GM04503 (cell line): ENCODE measurements at places on chromosomes 2 and 18.

GRCh38 chr2:160478660-160479059 lies 14.9 kb downstream of the RBMS1 start:
- DNase-seq: no peak

- DNase-seq: no peak
These were observed 286.8 kb downstream of the CLIP4 start for GRCh38 chr2:29401994-29402393.

GRCh38 chr18:37270038-37270665 lies 295.4 kb downstream of the CELF4 start:
- no peak for DNase-seq

GRCh38 chr18:48139431-48140347 lies 209.2 kb upstream of the SMAD2 start:
- DNase-seq: no peak

- DNase-seq: no peak
These were observed 82.4 kb upstream of the TFCP2L1 start for GRCh38 chr2:121367246-121367900.

DNA sequence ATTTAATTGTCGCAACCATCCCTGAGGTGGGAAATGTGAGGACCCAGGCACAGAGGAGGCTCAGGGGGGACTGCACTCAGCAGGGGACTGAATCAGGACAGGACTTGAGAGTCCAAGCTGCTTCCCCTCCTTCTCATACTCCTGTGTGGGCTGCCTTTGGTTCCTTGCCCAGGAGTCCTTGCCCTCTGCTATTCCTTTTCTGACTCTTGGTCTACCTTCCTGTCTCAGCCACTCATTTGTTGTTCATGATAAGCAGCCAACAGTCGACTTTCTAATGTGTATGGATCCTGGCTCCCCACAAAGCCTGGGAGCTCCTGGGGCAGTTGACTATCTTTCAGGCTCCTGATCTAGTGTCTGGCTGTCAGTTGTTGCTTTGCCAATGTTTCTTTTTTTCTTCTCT lies 28.3 kb downstream of the GATA6 start:
- no peak for DNase-seq

GRCh38 chr2:3683748-3684454 lies 19.5 kb upstream of the DCDC2C start:
- DNase-seq: no peak

DNA sequence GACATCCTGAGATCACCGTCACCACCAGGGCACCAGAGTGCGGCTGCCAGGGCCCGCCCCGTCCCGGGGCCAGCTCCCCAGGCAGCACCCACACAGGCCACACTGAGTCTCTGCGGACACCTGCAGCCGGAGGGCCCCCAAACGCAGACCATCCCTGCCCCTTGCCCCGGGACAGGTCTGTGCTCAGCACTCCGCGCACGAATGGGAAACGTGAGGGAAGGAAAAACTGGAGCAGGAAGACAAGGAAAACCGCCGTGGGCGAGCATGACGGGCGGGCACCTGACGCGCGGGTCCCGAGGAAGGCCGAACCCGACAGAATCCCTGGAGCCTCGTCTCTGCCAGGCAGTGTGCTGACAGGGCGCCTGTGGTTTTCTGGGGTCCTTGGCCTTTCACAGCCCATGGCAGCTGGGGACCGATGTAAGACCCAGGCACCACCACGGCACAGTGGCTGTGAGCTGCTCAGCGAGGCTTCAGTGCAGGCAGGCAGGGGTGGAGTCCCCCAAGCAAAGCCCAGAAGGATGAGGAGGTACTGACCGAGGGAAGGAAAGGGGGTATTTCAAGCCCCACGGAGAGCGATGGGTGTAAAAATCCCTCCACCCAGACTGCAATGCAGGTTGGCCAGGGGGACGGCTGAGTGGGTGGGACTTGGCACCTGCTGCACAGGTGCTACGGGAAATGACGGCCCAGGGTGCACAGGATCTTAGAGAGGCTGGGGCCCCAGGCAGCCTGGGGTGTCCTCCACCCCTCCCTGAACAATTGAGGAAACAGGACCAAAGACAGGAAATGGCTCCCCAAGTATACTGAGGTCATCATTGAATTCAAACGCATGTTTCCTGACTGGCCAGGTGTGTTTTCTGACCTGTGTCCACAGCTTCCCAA lies 59.0 kb downstream of the PXDN start:
- no peak for DNase-seq

GRCh38 chr2:23550553-23550952 lies 165.6 kb downstream of the KLHL29 start:
- DNase-seq: no peak

GRCh38 chr18:75369026-75369721 lies 58.3 kb downstream of the SMIM21 start:
- DNase-seq: no peak

DNA sequence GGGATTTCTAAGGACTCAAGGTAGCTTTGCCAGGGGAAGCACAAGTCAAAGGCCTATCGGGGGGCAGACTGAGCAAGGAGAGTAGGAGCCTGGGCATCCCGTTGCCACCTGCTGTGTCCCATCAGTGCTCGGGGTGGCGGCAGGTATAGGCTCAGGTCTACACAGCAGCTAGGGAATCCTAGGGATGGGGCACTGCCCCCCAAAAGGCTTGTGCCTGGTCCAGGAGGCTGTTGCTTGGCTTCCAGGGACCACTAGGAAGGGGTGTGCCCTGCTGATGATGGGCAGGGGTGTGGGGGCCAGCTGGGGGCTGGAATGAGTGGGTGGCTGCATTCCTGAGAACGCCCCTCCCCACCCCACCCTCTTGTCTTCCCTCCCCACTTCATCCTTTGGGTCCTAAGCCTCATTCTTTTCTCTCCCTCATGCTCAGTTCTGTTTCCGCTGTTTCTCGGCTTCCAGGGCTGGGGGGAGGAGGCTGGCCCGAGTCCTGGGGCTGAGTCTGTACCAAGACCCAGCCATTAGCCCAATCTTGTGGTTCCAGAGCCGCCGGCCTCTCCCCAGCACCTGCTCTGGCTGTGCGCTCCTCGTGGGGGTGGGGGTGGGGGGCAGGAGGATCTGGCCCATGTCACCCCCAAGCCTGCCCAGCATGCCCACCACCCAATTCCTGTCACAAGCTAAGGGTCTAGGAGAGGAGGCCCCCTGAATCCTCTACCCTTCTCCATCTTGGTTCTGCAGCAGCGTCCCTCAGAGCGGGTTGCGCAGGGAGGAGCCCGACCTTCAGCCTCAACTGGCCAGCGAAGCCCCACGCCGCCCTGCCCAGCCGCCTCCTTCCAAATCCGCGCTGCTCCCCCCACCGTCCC lies 12.8 kb downstream of the SPEG start:
- DNase-seq: no peak

GRCh38 chr2:19461504-19462255 lies 103.3 kb upstream of the OSR1 start:
- no peak for DNase-seq

- DNase-seq: no peak
These were observed 207.6 kb downstream of the L3MBTL4 start for GRCh38 chr18:6207116-6207515.

DNA sequence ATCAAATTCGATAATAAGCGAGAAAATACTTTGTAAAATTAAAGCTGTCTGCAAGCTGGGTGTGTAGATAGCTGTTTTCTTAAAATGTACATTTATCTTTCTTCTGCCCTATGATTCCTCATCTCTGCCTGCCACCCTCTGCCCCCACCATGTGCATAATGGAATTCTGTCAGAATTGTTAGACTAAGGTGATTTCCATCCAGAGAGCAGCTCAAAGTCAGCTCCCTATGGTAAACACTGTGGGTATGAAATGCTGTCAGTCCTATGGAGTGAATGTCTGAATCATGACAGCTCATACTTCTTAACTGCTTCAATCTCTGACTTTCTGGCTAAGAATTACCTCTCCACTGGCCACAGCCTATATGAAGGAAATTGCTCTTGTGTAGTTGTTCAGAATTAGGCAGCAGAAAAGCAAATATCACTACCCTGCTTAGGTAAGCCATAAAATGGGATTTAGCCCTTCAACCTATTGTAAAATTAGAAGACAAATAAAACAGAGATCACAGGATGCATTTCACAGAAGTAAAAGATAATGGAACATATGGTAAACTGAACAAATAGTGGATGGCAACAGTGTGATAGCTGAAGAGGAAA lies 137.7 kb downstream of the CD8B2 start:
- no peak for DNase-seq

DNA sequence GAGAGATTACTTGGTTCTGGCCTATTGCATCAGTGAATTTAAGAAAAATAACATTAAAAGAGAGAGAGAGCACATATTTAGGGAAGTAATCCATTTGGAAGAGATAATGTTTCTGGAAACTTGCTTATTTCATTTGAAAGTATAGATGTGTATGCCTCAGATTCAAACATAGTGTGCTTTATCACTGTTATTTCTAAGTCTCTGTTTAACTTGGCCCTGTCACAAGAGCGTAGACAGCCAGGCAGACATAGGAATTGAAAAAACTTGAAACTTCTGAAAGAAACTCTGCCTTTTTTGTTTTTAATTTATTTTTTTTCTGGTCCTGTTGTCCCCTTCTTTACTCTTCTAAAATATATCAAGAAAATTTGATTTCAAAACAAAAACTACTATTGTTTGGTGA lies 849.1 kb downstream of the CNTNAP5 start:
- no peak for DNase-seq

GRCh38 chr2:61135510-61135909 lies 26.5 kb upstream of the C2orf74 start:
- no peak for DNase-seq

GRCh38 chr2:164757934-164758695 lies 83.5 kb downstream of the COBLL1 start:
- DNase-seq: peak; percentile 19

DNA sequence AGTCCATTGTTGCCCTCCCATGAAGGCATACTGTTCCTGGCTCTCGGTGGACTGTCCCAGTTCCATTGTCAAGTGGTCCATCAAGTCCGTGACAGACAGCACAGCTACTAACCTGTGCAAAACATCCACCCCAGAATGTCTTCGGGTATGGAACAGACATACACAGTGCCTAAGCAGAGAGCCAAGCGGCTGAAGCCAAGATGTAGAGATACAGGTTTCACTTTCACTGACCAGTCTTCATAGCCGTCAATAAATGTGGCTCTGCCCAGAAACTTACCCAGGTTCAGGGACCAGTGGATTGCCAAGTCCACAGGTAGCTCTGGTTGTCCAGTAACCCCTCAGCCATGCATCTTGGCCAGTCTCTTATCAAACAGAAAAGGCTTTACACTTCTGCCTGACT lies 10.7 kb upstream of the PAPOLG start:
- no peak for DNase-seq

DNA sequence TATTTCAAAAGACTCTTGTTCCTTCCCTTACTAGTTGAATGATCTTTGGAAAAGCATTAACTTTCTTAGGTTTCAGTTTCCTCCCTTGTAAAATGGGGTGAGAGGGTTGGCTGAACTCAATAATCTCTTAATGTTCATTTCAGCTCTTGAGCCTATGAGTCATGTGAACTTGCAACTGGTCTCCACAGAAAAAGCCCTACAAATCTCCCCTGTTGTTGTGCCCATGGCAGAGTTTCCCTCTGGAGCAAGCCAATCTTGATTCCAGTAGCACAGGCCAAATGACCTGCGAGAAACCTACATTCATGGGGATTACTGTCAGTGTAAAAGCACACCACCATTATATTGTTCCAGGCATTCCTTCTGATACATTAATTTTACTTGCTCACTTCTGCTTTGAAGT lies 388.9 kb downstream of the ALK start:
- DNase-seq: no peak

- no peak for DNase-seq
These were observed 87.0 kb upstream of the ID2 start for GRCh38 chr2:8594731-8595427.

GRCh38 chr2:143948710-143949109 lies 571.2 kb downstream of the ZEB2 start:
- no peak for DNase-seq

- DNase-seq: peak; percentile 36
These were observed 57.2 kb downstream of the CYB5A start for GRCh38 chr18:74234326-74235171.

DNA sequence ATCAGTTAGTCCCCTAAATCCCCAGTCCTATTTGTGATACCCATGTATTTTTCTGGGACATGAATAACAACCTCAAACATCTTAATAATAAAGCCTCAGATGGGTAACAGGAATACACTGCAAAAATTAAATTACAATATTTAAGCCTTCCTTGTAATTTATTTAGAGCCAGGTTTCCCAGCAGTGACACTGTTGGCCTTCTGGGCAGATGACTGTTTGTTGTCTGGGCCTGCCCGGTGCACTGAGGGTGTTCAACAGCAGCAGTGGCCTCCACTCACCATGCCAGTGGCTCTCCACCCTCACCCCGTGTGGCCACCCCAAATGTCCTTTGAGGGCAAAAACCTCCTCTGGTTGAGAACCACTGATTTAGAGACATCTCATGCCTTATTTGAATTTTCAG lies 270.2 kb upstream of the SIX3 start:
- no peak for DNase-seq

DNA sequence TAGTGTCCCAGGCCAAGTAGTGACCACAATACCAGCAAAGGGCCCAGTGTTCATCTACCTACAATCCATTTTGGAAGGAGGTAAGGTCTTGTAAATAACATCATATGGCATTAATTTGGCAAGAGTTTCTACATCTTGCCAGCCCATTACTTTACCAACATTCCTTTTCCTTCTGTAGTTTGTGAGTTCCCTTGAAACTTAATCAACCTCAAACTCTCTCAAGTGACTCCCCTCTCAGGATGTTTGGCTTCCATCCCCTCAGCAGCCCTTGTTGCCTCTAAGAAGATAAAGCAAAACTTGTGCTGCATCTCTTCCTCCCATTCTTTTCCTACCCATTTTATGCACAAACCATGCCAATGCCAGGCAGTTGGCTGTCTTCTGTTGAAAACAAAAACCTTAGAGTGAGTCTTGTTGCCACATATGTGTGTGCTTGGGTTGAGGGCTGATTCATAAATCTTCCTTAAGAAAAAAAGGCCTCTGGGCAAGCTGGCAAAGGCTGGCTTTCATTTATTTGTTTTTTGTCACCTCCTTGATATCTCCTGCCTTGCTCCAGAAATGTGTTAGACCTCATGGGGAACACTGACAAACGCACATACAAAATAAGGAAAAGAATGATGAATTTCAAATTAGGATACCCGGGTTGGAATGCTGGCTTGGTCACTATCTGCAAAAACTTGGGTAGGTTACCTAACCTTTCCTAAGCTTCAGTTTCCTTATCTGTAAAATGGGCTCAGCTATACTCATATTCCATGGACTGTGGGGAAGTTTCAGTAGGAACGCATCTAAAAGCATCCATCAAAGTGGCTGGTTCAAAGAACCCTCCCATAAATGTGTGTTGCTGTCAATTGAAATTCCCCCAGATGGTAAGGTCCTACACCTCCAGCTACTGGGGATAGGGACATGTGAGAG lies 29.4 kb upstream of the ST3GAL5 start:
- DNase-seq: no peak

GRCh38 chr2:126770466-126770865 lies 114.5 kb downstream of the GYPC start:
- DNase-seq: no peak

DNA sequence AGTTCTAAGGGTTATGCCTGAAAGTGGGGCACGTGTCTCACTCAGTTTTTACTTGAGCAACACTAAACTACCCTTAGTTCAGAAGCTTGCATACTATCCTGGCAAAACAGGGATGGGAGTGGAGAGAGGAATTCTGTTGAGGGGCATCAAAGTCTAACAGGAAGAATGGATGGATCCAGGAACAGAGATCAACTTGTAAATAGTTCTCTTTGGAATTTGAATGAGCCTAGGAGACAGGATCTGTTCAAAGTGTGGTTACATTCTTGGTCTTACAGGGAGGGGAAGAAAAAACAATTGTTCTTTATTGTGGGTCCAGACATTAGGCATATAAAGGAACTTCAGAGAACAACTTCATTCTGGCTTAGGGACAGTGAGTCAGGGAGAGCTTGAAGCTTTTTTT lies 560.2 kb downstream of the CNTNAP5 start:
- no peak for DNase-seq

GRCh38 chr2:239636808-239637207 lies 236.0 kb upstream of the HDAC4 start:
- no peak for DNase-seq
